GM04504 (cell line): ENCODE measurements at places on chromosomes 11 and 22.

DNA sequence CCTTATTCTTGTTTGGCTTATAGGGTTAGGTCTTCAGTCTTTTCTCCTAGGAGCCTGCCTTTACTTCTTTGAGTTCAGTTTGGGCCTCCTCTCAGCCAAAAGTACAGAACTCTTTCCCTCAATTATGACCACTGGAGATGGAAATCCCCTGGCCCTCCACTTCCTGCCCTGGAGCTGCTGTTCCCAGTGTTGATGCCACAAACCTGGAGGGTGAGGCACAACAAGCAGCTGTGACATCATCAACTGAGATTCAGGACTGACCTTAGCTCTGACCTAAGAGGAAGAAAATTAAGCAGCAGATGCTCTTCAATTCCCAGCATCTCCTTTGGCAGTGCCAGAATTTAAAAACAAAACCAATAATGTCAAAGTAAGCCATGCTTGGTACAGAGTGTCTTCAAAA lies 3.0 kb downstream of the ABTB2 start:
- DNase-seq: no peak

DNA sequence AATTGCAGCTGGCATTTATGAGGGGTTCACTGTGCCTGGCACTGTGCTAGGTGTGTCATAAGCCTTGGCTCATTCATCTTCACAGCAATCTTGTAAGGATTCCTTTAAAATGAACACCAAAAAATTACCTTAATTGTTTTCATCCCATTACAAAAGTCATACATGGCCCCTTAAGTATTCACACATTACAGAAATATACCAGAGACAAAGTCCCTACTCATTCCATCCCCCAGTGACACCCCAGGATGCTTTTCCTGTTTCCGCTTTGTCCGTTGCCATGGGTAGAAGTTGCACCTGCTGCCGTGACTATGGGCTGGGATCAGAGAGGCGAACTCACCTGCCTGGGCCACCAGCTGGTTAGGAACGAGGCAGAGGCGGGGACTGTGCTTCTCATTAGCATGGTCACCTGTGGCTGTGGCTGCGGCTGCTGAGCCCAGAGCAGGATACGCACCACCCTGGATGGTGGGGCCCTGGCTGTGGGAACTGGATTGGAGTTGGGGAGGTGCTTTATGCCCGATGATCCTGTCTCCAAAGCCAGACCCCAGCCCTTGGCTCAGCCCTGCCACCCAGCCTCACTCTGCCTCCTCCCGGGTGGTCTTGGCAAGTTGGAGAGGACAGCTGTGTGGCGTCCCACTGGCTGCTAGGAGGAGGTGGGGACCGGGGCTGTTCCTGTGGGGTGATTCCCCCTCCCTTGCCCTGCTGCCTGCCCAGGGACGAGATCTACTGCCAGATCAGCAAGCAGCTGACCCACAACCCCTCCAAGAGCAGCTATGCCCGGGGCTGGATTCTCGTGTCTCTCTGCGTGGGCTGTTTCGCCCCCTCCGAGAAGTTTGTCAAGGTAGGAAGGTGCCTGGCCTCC lies 60.8 kb downstream of the MYO7A start:
- no peak for DNase-seq

GRCh38 chr22:26404851-26405421 lies 24.1 kb upstream of the ASPHD2 start:
- no peak for DNase-seq

GRCh38 chr11:124174001-124174583 lies 9.1 kb upstream of the OR10D3 start:
- DNase-seq: peak; percentile 11

DNA sequence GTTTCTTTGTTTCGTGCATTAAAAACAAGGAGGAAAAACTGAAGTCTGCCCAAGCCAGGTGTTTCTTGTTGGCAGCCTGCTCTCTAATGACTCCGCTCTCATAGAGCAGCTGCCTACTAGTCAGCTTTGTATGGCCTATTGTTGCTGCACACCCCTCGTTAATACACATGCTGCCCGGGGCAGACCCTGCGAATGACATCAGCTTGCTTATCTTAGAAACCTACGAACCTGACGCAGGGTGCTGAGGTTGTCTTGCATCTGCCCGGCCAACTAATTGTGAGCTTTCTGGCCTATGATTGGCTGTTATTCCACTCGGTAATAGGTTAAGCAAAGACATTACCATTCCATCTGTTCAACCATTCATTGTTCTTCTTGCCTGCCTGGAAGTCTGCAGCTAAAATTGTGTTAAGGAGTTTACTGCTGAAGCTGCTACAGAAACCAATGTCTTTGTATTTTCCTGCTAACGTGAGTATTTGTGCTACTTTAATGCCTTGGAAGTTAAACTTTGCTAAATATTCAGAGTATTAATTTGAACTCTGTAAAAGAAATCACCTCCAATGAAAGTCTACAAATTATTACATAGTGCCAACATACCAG lies 37.5 kb downstream of the ZC3H12C start:
- DNase-seq: no peak

GRCh38 chr22:45977551-45978274 lies 751 bp upstream of the WNT7B start:
- DNase-seq: no peak

- no peak for DNase-seq
Measured at GRCh38 chr11:111408789-111409727, 30.0 kb upstream of the POU2AF1 start.

DNA sequence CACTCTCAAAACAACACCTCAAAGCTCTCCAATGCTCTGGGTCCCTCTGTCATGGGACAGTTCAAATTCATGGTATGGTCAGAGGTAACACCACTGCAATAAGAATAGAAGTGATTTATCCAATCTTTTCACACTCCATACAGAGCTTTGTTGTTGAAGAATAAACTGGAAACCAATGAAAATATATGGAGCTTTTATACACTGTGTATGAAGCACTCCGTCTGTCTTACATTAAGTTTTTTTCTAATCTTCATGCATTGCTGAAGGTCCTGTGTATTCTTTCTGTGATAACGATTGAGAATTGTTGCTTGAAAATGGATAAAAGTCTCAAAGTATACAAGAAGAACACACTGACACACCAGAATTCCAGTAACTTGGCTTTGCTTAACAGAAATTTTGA lies 603.7 kb upstream of the LUZP2 start:
- no peak for DNase-seq

- no peak for DNase-seq
Measured at GRCh38 chr11:15671216-15671615, 556.5 kb downstream of the INSC start.

- no peak for DNase-seq
Measured at GRCh38 chr22:38016182-38017151, 32.1 kb upstream of the SOX10 start.

DNA sequence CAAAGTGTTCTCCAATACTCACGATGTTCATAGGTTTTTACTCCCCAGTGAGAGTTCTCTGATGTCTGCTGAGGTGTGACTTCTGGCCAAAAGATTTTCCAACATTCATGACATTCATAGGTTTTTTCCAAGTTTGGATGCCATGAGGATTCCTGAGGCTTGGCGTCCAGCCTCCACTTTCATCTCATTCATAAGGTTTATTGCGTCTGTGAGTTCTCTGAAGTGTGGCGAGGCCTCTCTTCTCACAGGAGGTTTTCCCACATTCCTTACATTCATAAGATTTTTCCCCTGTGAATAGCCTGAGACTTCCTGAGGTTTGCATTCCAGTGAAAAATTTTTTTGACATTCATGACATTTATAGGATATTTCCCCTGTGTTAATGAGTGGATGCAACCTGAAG lies 1014.1 kb downstream of the LRRC4C start:
- DNase-seq: no peak

- DNase-seq: no peak
Measured at GRCh38 chr11:11265994-11266606, 87.0 kb downstream of the CSNK2A3 start.

DNA sequence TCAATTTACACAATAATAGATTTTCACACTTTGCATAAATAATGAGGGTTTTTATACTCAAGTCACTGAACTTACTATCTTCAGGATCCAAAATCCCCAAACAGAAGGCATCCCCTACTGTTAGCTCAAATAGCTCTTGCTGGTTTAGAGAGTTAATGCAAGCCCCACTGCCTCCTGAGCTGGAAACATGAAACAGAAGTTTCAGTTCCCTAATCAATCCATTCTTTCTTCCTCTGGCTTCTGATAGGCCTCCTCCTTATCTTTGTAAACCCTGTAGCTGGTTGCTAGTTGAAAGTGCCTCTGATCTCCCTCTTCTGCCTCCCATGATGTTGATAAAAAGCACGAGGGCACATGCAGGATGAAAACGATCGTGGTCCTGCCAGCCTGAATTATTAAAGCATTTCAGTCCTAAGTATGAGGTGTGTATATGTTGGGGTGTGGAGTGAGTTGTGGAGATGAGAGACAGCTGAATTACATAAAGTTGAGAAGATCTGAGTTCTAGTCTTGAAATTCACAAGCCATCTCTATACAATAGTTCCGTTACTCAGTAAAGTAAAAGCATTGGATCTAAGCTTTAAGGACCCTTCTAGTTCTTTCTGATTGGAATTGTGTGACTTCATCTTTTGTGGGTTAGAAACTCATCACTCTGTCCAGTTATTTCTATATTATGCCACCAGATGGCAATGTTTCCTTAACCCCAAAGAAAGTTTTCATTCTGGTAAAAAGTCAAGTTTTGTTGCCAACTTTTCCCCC lies 35.0 kb upstream of the EHF start:
- peak; percentile 25 for DNase-seq

DNA sequence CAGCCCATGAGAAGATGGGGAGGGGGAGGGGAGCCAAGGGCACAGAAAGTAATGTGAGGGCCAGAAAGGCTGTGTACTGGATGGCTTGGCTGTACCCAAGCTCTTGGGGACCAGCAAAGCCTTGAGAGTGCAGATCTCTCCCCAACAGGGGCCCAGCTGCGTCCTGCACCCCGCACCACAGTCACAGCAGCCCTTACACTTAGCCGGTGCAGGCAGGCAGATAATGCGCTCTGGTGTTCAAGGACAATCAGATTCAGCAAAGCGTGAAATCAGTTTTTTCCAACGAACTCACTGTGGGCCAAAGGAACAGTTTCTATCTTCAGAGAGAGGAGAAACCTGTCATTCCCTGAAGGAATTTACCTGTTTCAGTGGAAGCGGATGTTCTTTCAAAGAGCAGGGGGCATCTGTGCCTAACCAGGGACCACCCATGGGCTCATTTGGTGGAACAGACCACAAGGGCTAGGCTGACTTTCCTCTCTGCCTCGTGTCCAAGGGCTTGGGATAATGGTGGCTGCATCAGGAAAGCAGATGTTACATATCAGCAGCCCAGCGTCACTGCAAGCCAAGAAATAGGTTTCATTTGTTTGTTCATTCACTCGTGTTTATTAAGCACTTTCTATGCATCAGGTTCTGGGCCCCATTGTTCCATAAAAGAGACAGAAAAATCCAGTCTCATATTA lies 81.2 kb upstream of the SPON1 start:
- DNase-seq: no peak

DNA sequence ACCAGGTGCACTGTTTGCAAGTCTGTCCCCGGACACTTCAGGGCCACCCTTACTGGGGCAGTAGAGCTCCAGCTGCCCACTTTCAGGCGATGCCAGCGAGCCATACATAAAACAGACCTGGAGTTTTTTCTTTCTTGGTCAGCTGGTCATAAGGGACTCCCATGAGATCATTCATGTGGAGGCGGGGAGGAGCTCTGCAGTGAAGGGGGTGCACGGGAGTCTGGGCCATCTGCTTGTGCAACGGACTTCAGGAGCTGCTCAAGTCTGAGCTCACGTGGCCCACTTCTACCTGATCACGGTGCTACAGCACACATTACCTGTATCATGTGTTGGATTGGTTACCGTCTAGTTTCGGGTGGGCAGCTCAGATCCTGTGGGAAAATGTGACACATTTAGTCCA lies 9.2 kb upstream of the MRGPRF start:
- DNase-seq: no peak

- DNase-seq: no peak
Measured at GRCh38 chr11:71086687-71087258, 165.6 kb downstream of the SHANK2 start.

DNA sequence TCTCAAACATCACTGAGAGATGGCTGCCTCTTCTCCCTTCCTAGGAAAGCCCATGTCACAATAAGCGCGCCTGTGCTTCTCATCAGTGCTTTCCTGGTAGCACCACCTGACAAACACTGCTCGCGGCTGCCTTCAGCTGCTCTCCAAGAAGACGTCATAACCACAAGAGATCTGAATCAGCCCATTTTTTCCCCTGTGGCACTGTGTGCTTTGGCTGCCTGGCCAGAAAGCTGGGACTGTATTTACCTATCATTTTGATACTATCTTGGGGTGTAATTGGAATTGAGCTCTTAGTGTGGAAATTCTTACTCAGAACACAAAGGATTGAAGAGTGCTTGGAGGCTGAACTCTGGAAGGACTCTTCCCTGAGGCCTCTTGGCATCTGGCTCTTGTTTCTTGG lies 50.3 kb upstream of the EHF start:
- DNase-seq: no peak

GRCh38 chr11:17014321-17014832 lies at the start of gene PLEKHA7:
Gene PLEKHA7 (minus strand): TSS chr11:17014414. CDS start chr11:17014401, 13 bp downstream.
- no peak for DNase-seq

- DNase-seq: no peak
Measured at GRCh38 chr11:36441610-36442208, 68.4 kb downstream of the TRAF6 start.

DNA sequence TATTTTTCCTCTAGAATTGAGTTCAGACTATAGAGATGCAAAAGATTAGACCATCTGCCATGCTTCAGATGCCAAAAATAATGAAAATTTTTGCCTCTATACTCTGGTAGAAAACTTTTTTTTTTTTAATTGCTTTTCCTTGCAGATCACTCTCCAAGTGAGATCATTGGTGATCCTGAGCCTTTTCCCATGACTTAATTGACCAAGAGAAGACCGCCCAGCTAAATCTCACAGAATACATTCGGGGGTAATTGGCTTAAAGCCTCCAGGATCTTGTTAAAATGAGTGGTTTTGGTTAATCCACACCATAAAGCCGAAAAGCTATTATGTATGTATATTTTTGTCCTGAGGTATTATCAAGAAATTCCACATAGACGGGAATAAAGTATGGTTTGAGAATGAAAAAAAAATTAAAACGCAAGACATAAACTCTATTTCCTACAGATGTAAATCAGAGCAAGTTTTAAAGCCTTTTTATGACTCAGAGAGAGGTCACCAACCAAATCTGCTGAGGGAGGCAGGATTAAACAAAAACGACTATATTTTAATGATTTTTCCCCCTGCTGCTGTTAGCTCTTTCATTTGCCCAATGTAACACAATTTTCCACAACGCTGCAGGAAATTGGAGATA lies 64.0 kb downstream of the PARVA start:
- DNase-seq: peak; percentile 43

- DNase-seq: no peak
Measured at GRCh38 chr11:87967459-87967858, 207.8 kb downstream of the RAB38 start.

- DNase-seq: peak; percentile 54
Measured at GRCh38 chr11:83044958-83045712, 26.6 kb downstream of the RAB30 start.

DNA sequence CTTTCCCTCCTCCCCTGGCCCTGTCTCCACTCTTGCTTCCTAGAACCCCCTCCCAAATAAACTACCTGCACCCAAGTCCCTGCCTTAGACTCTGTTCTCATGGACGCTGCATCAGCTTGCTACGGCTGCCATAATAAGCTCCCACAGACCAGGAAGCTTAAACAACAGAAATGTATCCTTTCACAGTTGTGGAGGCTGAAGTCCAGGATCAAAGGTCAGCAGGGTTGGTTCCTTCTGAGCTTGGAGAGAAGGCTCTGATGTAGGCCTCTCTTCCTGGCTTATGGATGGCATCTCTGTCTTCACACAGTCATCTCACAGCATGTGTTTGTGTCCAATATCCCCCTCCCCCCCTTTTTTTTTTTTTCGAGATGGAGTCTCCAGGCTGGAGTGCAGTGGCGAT lies 23.4 kb downstream of the CBX7 start:
- DNase-seq: no peak

GRCh38 chr22:20420157-20420842 lies 17.3 kb downstream of the SCARF2 start:
- DNase-seq: no peak
